Activated CD4-positive, alpha-beta T cell treated with anti-CD3 and anti-CD28 coated beads, Interleukin-2, amount 50 U/mL, for 16 hours (primary cell): ENCODE measurements at places on chromosomes 6 and 20.
A peak's percentile ranks its signal among the peaks of the same experiment; 100 is the strongest.

DNA sequence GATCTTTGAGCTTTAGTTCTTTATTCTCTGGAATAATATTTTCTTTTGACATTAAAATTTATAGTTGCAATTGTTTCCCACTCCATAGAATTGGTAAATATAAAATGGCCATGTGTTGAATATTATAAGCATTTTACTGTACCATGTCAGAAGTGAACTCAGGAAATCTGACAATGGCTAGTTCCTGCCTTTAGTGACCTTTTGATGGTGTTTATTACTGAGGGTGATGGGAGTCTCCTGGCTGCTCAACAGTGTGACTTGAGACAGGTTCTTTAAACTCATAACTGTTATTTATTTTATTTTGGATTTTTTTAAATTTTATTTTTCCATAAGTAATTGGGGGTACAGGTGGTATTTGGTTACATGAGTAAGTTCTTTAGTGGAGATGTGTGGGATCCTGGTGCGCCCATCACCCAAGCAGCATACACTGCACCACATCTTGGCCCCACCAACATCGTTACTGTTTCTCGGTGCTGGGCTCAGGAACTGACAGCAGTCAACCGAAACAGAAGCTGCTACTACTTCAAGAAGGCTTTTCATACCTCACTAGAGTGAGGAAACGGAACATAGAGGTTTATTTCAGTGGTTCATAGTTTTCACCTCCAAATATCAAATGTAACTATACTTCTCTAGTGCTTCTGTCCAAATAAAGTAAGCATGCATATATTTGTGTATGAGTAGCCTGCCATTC lies 90.4 kb downstream of the PLEKHG1 start:
- DNase-seq = no peak

- DNase-seq = no peak
These were observed 23.2 kb downstream of the DLL1 start for GRCh38 chr6:170267688-170268087.

DNA sequence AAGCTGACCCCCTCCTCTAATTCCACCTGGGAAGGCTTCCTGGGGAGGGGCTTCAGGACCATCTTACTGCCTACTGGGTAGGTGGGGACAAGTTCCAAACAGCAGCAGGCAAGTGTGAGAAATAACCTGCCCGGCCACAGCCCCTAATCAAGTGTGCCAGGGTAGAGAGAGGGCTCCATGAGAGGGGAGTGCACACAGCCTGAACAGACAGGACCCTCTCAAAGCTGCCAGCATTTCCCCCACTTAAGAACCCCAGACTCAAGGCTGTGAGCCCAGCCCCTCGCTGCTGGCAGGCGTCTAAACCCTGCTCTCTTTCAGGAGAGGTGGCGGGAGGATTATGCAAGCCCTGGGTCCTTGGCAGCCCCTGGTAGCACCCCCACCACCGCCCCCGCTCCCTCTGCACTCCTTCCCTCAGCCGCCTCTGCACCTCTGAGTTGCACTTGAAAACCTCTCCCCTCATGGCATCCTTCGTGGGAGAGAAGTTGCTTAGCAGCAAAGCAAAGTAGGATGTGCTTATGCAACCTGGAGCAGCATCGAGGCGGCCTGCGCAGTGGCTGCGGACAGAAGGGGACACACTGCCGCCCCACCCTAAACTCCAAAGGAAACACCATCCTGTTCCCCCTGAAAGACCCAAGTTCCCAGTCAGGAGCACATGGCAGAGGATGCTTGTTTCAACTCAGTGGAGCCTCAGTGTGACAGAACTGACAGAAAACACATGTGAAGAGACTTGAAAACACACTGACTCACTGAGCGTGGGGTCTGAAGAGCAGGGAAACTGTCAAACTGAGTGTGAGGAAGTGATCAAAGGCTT lies 10.5 kb downstream of the DDRGK1 start:
- no peak for DNase-seq

DNA sequence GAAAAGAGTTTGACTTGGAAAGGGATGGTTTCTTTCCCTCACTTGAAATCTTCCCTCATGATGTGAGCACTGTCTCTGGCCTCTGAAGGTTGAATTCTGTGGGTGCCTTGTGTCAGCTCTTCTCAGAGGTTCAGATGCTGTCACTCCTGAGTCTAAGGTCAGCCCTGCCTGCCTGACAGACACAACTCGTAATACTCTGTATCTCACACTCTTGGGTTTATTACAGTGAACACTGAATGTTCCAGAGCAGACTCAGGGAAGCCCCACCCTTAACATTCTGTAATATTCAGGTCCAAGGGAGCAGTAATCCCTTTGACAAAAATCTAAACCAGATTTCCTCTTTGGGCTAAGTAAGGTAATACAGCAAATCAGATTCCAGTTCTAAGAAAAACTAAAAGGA lies 837.8 kb downstream of the QKI start:
- DNase-seq = no peak

DNA sequence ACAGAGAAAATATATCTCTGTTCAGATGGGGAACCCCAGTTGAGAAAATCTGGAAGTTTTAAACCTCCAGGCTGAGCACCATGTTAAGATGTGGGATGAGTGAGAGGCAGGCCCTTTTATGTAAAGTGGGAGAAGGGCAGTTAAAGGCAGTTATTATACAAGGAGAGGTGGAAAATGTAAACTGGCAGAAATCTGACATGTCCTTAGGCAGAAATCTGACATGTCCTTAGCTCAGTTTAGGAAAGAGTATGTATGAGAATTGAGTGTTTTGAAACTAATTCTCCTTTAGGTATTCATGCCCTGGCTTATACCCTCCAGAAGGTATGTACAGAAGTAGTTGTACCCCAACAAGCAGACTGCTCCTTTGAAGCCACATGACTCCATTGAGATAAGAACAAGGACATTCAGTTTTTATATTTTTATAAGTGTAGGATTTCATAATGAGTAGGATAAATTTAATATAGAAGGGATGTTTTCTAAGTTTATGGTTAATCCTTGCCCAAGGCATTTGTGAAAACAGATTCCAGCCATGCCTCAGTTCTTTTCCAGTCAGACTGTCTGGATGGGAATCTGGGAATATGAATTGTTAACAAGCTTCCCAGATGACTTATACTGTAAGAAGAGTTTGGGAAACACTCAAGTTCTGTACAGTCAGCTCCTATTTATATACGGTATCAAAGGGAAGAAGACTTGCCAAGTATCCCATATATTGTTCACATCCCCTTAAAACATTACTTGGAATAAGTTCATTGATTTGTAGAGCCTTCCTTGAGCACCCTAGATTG lies 87.7 kb downstream of the SCAND1 start:
- no peak for DNase-seq

GRCh38 chr6:27616328-27617045 lies 143.6 kb upstream of the ZNF184 start:
- DNase-seq = no peak

- no peak for DNase-seq
These were observed 12.9 kb downstream of the IPCEF1 start for GRCh38 chr6:154343473-154344308.

- DNase-seq = no peak
These were observed 290.0 kb upstream of the JAG1 start for GRCh38 chr20:10963717-10964266.

- DNase-seq = peak; percentile 6
These were observed 140.4 kb downstream of the IMPG1 start for GRCh38 chr6:75932067-75932466.

DNA sequence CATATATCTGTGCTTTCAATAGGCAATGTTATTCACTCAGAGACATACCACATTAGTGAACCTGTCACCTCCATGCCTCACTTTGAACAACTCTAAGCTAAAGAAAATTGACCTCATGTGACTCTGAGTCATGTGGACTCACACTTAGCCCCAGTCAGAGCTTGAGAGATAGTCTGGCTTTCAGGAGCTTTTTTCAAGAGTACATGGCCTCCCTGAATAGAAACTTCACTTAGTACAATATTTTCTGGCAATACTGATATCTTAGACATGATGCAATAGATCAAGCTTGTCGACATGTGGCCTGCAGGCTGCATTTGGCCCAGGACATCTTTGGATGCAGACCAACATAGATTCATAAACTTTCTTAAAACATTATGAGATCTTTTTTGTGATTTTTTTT lies 8.5 kb downstream of the SPTLC3 start:
- no peak for DNase-seq

DNA sequence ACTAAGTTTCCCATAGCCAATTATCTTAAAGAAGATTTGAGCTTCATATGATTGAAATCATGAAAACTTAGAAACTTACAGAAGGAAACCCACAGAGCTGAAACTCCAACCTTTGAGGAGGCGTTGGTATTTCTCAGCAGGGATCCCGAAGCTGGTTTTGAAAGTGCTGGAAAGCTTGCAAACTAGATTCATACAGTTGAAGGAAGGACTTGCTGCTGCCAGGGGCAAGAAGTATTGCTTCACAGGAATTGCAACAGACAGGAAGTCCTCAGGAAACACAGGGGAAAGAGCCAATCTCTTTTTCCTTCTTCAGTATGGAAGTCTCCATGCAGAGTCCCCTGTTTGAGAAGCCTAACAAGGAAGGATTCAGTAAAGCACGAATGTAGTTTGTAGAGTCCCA lies 419.7 kb downstream of the CD109 start:
- no peak for DNase-seq

DNA sequence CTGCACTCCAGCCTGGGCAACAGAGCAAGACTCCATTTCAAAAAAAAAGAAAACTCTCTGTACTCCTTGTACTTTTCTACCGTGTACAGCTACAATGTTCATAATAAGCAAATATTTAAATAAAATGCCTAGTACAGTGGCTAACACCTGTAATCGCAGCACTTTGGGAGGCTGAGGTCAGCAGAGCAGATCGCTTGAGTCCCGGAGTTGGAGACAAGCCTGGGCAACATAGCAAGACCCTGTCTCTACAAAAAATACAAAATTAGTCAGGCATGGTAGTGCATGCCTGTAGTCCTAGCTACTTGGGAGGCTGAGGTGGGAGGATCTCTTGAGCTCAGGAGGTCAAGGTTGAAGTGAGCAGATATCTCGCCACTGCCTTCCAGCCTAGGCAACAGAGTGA lies 5.7 kb downstream of the NAPB start:
- DNase-seq = no peak

GRCh38 chr6:169577974-169578373 lies 123.9 kb downstream of the WDR27 start:
- no peak for DNase-seq

GRCh38 chr6:71523548-71523947 lies 234.9 kb downstream of the OGFRL1 start:
- DNase-seq = no peak

DNA sequence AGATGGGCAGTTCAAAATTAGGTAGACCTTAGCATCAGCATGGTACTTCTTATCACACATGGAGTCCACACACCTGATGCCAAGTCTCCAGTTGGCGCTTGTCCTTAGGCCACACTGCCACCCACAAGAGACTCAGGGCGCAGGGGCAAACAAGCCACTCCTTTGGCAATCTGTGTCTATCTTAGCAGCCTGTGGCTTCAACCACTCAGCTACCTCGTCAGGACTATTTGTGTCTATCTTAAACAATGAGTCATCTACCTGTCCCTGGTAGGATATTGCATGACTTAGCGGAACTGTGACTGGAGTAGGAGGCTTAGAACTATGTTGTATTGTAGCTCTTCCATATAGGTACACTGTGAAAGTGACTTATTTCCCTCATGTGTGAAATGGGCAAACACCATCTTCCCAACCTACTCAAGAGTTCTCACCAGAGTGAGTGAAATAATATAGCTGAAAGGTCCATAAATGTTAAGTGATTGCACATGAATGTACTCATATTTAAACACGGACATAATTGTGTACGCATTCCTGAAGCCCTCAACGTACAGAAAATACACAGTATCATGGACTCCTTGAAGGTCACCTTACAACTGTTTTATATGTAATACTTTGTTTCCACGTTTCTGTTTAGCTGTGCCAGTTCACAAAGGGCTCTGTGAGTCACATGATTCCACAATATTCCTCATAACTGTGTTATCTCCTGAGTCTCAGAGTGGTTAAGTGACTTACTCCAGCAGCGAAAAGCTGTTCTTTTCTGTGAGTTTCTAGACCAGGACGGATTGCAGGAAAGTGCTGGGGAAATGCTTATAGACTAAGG lies 1.6 kb downstream of the TRIM27 start:
- DNase-seq = peak; percentile 64

DNA sequence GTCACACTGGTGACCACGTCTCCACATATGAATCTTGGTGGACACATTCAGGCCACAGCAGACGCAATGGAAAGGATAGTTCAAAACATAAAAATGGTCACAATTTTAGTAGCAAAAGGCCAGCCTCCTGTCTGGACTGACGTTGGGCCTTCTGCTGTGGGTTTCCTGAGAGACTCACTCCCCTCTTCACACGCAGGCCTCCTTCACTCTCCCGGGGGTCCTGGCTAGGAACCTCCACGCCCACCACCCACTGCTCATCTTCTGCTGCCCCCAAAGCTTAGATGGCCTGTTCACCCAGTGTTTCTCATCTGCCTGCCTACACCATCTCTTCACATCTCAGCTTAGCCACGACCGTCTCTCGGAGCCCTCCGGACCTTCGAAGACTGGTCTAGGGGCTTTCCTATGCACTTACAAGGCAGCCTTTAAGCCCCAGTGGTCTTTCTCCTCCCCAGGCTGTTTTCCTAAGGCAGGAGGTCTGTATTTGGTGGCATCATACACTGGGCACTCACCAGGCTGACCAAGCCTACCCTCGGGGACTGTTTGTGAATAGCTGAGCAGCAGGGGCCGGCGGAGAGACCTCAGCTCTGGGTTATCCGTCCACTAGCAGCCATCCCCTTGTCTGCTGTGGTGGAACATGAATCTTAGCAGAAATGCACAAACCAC lies 46.6 kb upstream of the AFDN start:
- DNase-seq = no peak

DNA sequence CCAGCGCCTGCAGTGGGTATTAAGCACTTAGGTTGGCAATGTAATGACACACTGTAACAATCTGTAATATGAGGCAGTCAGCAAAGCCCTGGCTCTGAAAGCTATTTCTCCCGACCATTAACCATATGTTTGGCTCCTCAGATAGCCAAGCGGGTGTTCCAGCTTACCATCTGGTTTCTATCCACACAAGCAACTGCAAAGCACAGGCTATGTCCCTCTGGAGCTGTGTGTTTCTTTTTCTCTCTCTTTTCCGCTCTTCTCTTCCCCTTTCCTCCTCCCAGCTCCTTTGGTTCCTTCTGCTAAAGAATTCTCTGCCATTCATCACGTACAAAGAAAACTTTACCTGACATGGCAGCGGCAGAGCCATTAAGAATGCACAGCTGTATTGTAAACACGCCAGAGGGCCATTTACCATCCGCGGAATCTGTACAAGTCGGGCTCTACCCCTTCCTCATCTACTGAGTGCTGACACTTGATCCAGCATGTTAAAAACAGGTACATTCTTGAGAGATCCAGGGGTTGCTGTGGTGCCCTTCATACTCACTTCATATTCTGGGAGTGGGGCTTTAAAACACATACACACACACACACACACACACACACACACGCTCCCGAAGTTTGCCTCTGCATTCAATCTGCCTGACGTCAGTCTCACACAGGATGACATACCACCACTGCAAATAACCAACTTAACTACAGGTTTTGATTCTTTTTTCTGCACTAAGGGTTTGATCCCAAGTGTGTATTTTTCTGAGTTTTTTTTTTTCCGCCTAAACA lies 77.2 kb downstream of the BACH2 start:
- DNase-seq = no peak

- DNase-seq = no peak
These were observed 109.5 kb upstream of the HSF2 start for GRCh38 chr6:122289762-122290539.
